ENCODE measurements at places on chromosomes 3 and 15.
A peak's percentile ranks its signal among the peaks of the same experiment; 100 is the strongest.

GRCh38 chr15:83833569-83833968 lies 179.6 kb downstream of the ADAMTSL3 start:
- DNase-seq, result no peak

DNA sequence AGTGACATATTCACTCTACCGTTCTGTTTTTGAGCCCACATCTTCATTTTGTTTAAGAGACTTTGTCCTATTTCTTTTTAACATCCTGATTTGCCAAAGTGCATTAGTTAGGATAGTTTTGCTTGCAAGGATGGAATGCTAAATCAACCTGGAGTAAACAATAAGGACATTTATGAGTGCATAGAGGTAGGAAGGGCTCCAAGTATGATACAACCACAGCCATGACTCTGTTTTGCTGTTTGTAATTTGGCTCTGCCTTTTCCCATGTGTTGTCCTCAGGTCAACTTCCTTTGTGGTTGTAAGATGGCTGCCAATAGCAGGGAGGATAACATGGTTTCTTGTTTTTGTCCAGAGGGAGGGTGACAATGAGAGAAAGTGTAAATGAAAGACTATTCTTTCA lies 66.4 kb upstream of the GOLIM4 start:
- DNase-seq, result no peak

- no peak for DNase-seq
Observed at GRCh38 chr15:60254416-60254815, 143.4 kb downstream of the ANXA2 start.

GRCh38 chr3:134364061-134364935 lies 9.9 kb downstream of the AMOTL2 start:
- DNase-seq, result peak; percentile 21

GRCh38 chr15:64429448-64429847 lies 30.9 kb upstream of the ZNF609 start:
- no peak for DNase-seq

Measured in stimulated activated CD4-positive, alpha-beta T cell treated with anti-CD3 and anti-CD28 coated beads, Interleukin-12 subunit alpha, Interleukin-12 subunit beta, amount 100 ng/mL, for 4 hours (primary cell).